ENCODE measurements at places on chromosomes 5 and 9. TPM values are rescaled to one million over a fixed set of nuclear protein-coding genes. Genes with fewer than 3 reads are reported as not detected.

Gene PIP5K1B
- total RNA-seq, result under 0.01 TPM

Gene PRDM9
- not detected for total RNA-seq

Gene ADRB2
- 4.5 TPM for total RNA-seq

Gene NEUROG1
- total RNA-seq, result not detected

- H3K27me3 ChIP-seq, result peaks cover 4% of the 10 kb centered on the region
- no peaks in the 10 kb centered on the region for H3K36me3 ChIP-seq
- DNase-seq, result peak; percentile 30
- no peak overlapping the region for H3K27ac ChIP-seq
- H3K4me3 ChIP-seq, result no peak overlapping the region
- peaks cover 2% of the 10 kb centered on the region for H3K4me1 ChIP-seq
Observed at GRCh38 chr9:34984049-34984448, 5.5 kb upstream of the DNAJB5 start.

- no peaks in the 10 kb centered on the region for H3K27me3 ChIP-seq
- H3K36me3 ChIP-seq, result peaks cover 11% of the 10 kb centered on the region
- H3K4me3 ChIP-seq, result no peak overlapping the region
- DNase-seq, result no peak
- H3K4me1 ChIP-seq, result peaks cover 5% of the 10 kb centered on the region
Observed at GRCh38 chr5:417301-418161, 25.4 kb upstream of the EXOC3 start.

DNA sequence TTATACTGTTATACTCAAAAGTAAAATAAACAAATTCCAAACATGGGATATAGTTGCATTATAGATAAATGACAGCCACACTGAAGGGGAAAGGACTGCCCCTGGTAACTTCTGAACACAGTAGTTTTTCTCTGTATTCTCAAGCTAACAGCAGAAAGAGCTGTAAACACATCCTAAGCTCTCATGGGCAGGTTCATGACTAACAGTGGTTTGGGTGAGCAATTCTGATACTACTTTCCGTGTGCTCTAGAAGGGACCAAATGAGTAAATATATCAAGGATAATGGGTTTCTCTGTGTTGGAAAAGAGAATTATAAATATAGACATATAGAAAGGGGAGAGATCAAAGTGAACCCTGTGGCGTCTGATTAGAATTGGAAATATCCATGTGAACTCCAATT lies 2.2 kb upstream of the LCN6 start:
- H3K27ac ChIP-seq, result no peak overlapping the region
- H3K27me3 ChIP-seq, result no peaks in the 10 kb centered on the region
- DNase-seq, result peak; percentile 22
- no peaks in the 10 kb centered on the region for H3K4me1 ChIP-seq
- no peaks in the 10 kb centered on the region for H3K36me3 ChIP-seq
